ENCODE measurements at places on chromosomes 1 and 21. TPM values are rescaled to one million over a fixed set of nuclear protein-coding genes. Genes with fewer than 3 reads are reported as not detected.

Gene ADAMTS4
- total RNA-seq = 0.37 TPM

Gene PRAMEF13
- total RNA-seq = not detected

Gene OR2L2
- not detected for total RNA-seq

Gene OR2T12
- not detected for total RNA-seq

- DNase-seq = no peak
These were observed 42.8 kb upstream of the IFI44L start for GRCh38 chr1:78577257-78578100.

DNA sequence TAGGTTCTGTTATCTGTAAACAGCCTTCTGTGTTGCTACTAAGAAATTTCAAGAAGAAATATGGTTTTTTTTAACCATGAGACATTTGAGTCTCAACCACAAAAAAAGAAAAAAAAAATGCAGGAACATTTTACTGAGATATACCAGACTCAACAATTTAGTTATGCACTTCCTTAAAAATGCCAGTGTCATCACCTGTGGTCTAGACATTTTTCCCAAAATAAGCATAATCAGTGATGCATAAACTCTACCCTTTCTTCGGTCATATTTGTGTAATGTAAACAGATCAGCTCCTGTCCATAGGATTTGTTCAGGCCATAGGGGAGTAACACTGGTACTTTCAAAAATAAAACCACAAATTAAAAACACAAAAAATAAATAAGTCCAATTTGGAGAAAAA is 122.6 kb upstream of the TNFSF4 start:
- DNase-seq = no peak

DNA sequence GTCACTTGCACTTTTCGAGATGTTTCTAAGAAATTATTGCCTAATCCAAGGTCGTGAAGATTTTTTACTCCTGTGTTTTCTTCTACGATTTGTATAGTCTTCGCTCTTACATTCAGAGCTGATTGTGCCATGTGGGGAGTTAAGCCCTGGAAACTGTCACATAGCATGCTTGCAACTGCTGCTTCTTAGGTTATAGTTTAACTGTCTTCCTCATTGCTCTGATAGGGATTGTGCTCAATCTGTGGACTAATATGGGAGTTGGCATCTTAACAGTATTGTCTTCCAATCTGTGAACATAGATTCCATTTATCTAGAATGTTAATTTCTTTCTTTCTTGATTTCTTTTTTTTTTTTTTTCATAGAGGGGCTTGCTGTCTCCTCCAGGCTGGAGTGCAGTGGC is 34.8 kb upstream of the CAMTA1 start:
- no peak for DNase-seq

- DNase-seq = no peak
These were observed 1.9 kb downstream of the NLRP3 start for GRCh38 chr1:247417831-247418230.

DNA sequence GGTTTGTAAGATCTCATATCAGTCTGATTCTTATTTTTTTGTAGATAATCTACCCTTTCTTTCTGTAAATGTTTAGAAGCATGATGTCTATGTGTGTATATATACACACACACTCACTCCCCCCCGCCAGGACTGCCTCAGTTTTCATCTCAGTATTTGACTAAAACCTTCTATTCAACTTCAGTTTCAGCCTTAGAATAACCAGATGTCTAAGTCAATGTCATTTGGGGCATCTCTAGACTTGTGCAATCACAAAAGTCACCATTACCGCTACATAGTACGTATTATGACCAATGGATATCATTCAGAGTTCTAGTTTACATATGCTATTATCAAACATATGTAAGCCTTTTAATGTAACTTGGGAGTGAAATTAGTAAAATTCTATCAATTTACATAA is 53.3 kb upstream of the BOLA1 start:
- DNase-seq = no peak

DNA sequence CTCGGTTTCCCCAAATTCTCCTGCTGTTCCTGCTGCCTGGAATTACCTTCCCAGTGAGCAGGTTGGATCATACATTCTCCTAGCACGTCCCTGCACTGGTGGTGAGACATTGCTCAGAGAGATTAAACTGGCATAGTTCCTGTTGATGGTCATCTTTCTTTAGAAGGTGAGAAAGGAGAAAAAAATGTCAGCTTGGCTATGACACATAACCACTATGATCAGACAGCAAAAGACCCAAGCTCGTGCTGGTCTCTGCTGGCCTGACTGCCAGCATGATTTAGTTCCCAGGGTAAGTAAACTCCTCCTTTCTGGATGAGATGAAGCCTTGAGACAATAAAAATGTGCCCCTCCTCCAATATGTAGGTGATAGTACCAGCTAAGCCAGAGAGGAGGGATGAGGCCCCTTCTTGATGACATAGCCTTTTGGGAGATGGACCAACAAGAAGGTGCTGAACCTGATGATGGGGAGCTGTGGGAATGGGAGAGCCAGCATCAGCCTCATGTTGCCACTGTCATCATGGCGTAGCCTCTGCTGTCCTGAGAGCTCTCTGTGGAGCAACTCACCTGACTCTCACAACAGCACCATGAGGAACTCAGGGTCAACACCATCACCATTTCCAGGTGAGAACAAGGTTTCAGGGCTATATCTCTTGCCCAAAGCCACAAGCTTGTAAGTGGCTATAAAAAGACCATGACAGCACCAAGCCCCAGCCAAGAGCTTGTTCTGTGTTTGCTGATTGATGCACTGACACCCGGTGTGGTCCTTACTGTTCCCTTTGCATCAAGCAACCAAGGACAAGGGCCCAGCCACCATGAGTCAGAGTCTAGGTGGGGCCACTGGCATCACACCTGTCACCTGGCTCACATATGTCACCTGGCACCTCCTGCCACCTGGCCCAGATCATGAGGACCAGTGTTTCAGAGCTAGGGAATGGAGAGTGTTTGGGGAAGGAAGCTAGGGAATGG is 200.0 kb downstream of the MATN1 start:
- DNase-seq = no peak

DNA sequence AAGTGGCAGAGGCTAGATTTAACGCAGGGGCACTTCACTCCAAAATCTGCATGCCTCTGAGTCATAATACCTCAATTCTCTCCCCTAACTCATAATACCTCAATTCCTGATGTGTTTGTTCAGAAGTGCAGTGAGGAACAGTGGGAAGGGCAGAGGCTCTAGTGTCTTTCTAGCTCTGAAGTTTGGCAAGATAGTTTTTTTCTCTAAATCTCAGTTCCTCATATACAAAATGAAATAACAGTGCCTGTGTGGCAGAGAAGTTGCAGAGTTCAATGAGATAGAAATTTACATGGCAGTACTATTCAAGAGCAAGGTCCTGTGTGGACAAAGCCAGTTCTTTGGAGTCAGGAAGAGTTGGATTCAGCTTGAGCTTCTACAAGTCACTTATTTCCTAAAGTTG is 9.8 kb downstream of the JUN start:
- no peak for DNase-seq

DNA sequence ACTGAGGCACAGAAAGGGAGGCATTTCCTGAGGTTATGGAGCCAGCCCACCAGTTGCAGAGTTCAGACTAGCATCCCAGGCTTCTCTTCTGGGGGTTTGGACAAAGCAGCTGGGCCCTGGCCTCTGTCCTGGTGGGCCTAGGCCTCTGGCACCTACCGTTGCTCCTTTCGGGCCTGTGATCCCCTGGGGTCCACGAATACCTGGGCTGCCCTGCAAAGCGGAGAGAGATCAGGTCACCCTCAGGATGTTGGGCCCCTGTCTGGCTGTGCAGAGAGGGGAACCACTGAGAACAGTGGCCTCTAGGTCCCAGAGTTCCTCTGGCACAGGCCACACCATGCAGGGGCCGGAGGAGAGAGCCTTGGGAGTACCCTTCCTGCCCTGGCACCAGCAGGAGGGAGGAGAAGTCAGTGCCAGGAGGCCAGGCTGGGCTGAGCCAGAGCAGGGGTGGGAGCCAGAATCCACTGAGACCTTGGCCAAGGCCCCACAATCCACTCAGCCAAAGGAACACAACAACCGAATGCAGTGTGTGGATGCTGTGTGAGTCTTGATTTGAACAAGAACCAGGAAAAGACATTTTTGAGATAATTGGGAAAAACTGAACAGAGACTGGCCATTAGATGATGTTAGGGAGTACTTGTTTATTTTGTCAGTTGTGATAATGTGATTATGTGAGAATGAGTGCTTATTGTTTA is 8.9 kb downstream of the COL9A2 start:
- no peak for DNase-seq
